Nephron progenitor cell (in vitro differentiated cells): ENCODE measurements at places on chromosomes 5 and 9.

DNA sequence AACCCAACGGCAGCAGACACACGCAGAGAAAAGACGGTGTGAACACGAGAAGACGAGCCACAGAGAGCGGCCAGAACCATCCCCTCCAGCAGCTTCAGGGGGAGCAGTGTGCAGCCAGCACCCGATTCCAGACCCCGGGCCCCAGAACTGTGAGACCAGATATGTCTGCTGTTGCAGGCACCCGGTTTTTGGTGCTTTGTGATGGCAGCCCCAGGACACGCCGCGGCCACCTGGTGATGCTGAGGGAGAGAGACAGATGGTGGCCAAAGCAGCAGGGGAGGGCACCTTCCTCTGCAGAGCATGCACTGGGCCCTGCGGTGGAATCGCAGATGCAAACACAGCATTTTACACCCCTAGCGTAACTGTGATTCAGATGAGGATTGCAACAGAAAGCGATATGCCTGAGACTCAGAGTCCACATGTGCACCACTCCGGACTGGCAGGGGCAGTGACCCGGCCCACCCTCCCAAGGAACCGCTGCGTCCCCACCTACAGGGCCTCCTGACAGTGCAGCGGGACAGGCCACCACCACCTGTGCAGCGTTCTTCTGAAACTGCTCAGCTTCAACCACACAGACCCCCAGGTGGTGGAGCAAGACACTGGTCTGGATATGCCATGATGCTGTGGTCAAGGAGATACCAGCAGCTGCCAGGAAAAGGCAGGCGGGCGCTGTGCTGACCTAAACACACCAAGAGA, 24.0 kb downstream of the ZDHHC11B start:
- no peak for DNase-seq

DNA sequence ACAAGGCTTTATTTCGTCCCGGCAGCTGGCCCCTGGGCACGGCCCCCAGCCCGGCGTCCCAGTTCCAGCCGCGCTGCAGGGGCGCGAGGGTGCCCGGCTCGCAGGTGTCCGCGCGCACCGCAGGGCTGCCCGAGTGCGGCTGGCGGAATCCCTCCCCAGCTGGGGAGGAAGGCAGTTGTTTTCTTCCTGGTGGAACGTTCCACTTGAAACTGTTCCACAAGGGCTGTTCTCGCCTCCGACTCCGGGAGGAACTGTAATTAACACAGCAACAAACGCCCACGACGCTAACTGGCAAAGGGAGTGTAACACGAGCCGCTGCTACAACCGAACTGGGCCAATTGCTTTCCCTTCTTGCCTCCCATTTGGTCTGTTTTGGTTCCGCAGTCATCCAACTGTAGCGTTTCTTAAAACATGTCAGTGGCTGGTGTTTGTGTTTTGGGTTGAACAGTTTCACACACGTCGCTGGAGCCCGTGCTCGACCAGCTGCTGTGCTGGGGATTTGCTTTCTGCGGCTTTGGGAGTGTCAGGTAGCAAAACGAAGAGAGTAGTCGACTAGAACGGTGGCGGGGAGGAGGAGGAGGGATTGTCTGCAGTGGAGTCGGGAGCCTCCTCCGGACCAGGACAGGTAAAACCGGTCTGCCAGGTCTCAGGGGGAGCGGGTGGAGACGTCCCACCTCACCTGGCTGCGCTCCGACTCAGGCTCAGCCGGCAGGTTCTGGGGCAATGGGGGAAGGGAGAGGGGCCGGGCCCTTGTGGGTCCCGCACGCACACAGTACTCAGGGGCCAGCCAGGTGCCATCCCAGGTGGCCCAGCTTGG, 131.6 kb upstream of the NIPBL start:
- DNase-seq: peak; percentile 82

DNA sequence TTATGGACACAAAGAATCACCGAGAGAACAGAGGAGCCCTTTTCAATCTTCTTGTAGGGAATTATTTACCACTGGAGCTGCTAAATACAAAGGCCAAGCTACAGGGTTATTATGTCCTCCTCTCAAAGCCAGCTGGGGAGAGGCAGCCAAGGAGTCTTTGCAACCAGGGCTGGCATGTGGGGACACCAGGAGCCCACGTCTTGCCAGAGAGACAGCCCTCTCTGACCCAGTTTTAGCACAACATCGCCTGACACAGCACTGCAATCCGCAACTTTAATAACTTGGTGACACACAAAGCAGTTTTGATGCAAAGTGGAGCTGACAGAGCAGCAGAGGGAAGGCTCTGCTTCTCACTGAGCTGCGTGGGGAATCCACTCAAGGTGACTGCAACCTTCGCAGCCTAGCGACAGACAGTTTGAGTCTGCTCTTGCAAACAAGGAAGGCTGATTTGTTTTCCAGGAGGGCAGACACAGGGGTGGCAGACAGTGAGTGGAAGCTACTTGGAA, 33.6 kb downstream of the TLR4 start:
- DNase-seq: no peak

DNA sequence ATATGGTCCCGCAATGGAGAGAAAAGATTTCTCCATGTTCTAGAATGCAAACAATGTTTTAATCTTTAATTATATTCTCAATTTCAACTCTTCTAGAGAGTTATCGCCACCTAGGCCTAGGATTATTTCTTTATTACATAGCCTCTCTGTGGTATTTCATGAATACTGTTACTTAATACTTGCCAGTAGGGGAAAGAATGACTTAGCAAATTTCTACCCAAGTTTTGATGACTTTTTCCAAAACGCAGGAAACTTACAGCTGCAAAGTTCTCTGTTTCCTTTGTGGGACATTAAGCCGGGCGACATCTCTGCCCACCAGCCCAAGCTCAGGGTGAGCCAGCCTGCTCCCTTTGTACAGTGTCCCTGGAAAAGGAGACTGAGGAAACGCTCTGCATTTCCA, 73.8 kb downstream of the MED27 start:
- DNase-seq: no peak

DNA sequence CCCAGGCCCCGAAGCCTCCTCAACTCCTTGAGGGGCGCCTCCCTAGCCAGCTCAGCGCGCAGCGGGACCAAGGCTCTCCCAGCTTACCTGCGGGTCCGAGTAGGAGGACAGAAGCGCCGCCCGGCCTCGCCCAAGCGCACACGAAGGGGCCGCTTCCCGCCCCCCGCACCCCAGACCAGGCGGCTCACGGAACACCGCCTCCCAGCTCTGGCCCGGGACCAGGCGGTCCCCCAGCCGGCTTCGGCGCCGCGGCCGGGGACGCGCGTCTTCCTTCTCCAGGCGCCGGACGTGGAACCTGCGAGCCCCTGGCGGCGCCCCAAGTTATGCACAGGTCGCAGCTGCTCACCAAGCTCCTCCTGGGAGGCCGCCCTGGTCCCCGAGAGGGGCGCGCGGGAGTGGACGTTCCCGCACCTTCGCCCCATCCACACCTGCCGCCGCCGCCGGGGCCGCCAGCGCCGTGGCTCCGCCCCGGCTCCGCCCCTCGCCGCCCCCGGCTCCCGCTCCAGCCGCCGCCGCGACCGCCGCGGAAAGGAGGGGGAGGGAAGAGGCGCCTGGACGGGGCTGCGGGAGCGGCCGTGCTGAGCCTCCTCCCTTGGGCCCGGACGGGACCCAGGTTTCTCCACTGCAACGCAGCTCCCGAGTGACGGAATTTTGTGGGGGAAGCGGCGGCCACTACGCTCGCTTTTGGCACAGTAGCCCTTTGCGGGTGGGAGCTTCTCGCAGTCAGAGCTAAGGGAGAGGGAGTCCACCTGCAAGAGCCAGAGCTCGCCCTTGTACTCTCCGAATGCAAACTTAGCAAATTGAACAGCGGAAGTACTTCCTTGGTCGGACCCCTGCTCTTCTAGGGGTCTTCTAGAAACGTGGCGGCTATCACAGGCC, 77.5 kb upstream of the IFNE start:
- DNase-seq: peak; percentile 76

GRCh38 chr5:5650242-5650641, 227.8 kb downstream of the ICE1 start:
- no peak for DNase-seq

GRCh38 chr9:117160254-117160653, 254.6 kb downstream of the ASTN2 start:
- DNase-seq: no peak

- DNase-seq: no peak
Observed at GRCh38 chr5:149617760-149618306, 36.5 kb downstream of the ARHGEF37 start.

DNA sequence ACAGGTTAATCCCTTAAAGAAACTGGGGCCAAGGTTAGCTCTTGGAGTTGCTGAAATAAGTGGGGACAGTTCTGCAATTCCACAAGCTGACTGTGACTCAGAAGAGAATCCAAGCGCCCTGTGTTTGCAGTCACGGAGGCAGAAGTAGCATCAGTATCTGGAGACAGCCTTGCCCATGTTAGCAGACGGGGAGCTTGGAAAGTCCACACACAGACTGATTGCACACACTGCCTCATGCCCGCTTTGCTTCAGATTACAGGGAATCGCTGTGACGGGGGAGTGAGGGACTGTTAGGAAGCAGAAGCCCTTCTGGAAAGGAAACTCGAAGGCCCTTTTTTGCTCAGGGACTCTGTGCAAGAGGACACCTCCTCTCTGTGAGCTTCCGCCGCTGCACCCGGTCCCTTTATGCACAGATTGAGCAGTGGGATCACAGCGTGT, 30.9 kb upstream of the PPP1R26 start:
- no peak for DNase-seq

DNA sequence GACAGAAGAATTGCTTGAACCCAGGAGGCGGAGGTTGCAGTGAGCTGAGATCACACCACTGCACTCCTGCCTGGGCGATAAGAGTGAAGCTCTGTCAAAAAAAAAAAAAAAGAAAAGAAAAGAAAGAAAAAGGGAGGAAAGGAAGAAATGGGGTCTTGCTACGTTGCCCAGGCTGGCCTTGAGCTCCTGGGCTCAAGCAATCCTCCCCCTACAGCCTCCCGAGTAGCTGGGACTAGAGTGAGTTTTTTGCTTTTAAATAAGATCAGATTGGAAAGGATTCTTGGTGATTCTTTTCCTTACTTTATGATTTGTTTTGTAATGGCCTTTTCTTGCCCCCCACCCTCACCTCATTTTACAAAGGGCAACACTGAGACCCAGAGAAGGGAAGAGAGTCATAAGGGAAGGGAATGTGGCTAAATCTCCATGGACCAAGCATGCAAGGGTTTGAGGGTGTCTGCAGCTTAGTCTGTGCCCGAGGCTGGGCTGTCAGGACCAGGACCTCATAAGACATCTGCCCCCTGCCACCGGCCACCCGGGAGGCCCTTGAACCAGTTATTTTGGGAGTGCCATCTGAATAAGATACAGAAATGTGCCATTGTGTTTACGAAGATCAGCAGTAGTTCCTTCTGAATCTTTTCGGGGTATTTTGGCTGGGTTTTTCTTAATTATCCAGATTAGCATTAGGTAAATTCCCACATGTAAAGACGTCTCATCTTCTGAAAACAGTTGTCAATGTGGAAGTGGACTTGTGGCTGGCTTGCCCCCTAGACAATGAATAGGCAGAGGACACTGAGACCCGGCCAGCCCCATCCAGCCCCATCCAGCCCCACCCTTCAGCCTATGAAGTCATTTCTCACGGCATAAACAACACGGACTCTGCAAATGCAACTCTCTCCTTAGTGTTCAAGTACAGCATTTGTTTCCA, 44.5 kb upstream of the GRHPR start:
- DNase-seq: no peak

GRCh38 chr9:134413890-134414623, 87.8 kb downstream of the RXRA start:
- DNase-seq: peak; percentile 55

DNA sequence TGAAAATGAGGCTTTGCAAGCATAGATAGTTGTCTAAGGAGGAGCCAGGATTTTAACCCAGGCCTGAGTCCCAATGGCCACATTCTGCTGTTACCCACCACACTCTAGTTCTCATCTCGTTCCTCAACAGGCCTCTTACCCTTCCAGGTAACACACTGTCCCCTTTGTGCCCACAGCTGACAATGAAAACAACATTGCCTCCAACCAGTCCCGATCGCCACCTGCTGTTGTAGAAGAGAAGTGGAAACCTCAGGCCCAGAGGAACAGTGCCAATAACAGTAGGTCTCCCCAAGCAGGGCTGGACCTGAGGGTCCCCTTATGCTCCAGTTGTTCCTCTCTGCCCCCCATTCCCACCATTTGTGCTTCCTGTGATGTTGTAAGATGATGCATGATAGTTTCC, 30.4 kb downstream of the AMBP start:
- no peak for DNase-seq

DNA sequence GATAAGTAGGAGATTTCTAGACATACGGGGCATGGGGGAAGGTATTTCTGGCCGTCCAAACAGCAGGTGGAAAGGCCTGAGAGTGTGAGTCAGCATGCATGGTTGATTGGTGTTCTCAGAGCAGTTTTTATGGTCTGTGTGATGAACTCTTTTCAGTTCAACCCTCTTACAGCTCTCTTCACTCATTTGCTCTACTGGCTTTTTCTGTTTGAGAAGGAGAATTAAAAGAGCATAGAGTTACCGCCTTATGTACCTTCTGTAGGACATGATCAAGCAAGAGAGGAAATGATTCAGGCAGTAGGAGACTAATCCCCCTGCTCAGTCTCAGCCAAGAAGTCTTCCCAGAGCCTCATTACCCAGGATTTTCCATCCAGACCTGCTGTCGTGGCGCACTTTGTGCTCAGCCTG, 92.4 kb downstream of the PRDM6 start:
- no peak for DNase-seq

DNA sequence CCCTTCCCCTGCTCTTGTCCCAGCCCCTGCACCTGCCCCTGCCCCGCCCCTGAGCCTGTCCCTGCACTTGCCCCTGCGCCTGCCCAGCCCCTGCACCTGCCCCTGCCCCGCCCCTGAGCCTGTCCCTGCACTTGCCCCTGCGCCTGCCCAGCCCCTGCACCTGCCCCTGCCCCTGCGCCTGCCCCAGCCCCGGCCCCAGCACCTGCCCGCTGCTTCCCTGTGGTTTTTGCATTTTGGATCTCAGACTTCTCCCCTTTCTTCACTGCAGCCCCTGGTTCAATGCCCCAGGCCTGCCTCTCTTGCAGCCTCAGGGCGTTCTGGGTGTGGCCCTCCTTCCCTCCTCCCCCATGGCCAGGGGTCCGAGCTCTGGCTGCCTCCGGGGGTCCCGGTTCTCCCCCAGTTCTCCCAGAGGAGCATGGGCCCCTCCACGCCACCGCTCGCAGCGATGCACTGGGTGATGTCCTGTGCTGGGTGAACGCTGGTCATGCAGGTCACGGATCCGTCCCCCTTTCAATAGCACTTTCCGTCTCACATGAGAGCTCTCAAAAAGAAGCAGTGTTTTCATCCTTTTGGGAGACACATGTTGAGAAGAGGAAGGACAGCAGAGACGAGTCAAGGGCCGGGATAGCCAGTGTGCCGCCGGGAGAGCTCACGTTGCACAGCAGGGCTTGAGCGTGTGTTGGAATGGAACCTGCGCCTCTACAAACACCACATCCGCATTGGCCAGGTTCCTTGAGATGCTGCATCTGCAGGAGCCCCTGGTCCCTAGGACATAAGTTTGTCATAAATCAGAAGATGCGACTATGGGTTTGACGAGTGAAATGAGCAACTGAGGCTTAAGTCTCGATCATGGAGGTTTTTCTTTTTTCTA, 44.0 kb upstream of the IRX4 start:
- DNase-seq: no peak

GRCh38 chr9:112086627-112087026, 88.5 kb downstream of the SUSD1 start:
- no peak for DNase-seq
